Stimulated activated CD4-positive, alpha-beta T cell treated with anti-CD3 and anti-CD28 coated beads, TNF-alpha, amount 100 ng/mL, for 24 hours (primary cell): ENCODE measurements at places on chromosomes 2 and 18.

DNA sequence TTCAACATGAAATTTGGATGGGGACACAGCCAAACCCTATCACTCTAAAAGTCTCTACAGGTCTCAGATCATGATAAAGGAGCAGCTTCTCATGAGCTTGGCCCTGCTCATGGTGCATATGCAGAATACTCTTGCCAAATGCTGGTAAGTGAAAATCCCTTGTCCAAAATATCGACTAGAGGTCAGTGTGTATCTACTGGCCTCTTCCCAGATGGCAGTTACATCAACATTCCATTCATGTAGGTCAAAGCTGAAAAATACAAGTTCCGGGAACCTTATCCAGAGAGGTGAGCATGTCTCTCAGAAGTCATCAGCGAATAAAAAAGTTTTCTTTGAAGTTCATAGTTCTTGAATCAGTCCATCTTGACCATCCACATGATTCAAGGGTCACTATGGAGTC lies 7.6 kb upstream of the NT5C1B start:
- no peak for DNase-seq

DNA sequence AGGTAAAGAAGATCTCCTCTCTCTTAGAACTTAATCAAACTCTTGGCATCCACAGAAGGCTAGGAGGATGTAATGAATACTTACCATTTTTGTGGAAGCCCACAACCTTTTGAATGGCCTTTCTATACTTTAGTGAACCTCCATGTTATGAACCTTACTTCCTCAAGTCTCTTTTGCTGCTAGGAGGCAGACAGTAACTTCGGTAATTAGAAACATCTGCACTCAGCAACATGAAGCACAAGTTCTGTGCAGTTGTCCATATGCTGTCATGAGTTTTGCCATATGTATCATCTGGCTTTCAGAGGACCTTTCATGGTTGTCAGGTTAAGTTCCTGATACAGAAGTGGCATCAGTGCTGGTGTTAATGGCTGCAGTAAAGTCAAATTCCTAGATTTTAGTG lies 50.4 kb downstream of the PDK1 start:
- no peak for DNase-seq

DNA sequence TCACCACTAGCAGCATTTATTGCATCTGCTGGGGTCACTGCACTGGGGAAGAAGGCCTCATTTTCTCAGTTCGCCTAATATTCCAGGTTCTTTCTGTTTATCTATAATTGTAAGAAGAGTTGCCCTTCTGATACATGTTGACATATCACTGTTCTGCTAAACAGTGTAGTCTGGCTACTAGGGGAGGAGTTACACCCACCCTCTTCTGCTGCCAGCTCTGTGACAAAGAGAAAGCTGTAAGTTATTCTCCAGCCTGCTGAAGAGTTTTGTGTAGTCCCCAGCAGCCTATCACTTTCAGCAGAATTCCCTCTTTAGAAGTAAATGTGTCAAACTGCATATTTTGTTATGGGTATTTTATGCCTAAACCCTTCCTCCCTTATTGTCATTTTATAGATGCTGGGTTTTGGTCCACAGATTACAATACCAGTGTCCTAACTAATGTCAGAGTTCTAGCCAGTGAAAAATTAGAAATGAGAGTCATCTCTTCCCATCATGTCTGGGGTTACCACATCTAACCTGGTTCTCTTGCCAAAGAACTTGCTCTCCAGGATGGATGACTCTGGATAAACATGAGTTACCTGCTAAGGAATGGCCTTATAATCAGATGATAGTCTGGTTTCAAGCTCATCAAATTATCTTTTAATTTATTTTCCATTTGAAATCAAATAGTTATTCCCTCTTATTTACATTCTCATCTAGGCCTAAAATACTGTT lies 5.6 kb upstream of the MBOAT2 start:
- DNase-seq, result no peak

DNA sequence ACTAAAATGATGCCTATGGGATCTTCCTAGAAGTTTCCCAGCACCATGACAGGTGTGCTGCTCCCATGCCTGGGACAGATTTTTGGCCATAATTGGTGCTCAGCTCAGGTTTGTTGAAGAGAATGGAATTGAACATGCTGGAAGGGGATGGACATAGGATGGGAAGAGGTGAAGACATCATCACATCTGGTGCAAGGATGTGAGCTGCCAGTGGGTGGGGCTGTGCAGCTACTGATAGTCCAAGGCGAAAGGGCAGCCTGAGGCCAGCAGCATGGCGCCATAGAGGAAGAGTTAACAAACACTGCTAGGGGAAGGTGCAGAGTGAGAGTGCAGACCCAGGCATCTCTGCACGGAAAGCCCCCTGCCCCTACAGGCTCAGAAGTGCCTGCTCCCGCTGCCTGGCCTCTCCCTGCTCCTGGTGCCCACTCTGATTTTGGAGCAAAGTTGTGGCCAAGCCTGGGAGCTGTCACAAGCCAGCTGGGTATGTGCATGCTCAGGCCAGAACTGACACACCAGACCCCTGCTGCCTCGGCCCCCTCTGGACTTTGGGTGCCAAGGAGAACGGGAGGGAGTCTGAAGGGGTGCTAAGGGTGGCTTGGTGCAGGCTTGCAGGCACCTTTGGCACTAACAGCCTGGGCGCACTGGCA lies 178.6 kb downstream of the ZBTB7C start:
- no peak for DNase-seq

GRCh38 chr18:26794230-26795101 lies 71.0 kb downstream of the AQP4 start:
- no peak for DNase-seq

DNA sequence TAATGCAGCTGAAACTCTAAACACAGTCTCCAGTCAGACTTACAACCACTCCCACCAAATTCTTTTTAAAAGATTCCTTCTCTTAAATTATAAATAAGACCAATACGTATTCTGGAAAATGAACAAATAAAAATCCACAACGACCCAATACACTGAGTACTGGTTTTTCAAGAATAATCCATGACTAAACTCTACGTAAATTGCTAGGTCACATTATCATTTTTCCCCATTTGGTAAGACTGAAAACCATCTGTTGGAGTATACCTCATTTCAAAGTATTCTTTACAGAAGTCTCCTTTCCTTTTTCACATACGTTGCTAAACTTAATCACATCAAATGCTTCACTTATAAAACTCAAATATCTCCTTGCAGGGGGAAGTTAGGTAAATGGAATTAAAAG lies 6.0 kb downstream of the ZNF516 start:
- no peak for DNase-seq

DNA sequence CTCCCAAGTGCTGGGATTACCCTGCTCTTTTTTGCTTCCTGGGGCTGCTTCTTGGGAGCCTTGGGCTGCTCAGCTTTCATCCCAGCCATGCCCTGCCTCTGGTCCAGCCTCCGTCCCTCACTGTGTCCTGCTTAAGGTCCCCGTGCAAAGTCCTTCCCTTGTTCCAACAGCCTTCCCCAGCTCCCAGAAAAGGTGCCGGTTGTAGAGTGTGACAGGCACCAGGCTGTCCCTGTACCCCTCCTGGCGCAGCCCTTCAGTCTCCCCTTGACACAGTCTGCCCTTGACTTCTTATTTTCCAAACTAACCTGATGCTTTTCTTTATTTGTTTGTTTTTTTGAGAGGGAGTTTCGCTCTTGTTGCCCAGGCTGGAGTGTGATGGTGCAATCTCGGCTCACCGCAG lies 20.1 kb upstream of the ALPI start:
- DNase-seq, result no peak

GRCh38 chr2:129252781-129253460 lies 726.5 kb upstream of the RAB6C start:
- DNase-seq, result no peak

DNA sequence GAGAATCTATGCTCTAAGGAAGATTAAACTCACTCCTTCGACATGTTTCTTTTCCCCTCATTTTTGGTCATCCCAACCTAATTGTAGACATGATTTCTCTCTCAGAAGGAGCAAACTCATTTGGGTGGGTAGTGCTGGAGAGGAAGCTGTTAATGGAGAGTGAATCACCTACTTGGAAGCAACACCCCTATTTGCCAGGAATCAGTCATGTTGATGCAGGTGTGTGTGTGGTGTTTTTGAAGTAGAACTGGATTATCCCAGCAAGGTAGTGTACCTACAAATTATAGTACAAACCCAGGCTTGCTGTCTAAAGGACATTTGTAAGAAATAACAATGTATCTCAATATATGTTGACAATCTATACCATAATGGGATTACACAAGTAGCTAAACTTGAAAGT lies 186.4 kb downstream of the EPHA4 start:
- no peak for DNase-seq

GRCh38 chr2:85682378-85682777 lies 11.8 kb upstream of the GNLY start:
- no peak for DNase-seq

DNA sequence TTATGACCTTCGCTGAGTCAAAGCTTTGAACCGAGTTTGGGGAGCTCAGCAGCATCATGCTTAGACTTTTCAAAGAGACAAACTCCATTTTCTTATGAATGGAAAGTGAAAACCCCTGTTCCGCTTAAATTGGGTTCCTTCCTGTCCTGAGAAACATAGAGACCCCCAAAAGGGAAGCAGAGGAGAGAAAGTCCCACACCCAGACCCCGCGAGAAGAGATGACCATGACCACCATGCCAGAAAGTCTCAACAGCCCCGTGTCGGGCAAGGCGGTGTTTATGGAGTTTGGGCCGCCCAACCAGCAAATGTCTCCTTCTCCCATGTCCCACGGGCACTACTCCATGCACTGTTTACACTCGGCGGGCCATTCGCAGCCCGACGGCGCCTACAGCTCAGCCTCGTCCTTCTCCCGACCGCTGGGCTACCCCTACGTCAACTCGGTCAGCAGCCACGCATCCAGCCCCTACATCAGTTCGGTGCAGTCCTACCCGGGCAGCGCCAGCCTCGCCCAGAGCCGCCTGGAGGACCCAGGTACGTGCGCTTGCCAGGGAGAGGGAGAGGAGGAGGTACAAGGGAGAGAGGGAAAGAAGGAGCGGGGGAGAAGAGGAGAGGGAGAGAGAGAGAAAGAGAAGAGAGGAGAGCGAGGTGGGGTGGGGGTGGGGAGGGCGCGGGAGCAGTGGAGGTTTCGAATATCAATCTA lies at the start of gene DLX1:
Gene DLX1, plus strand, starts transcription at position 48 of the 700 bp plus-strand sequence. Its CDS starts 171 bp downstream, at position 219.
- no peak for DNase-seq

DNA sequence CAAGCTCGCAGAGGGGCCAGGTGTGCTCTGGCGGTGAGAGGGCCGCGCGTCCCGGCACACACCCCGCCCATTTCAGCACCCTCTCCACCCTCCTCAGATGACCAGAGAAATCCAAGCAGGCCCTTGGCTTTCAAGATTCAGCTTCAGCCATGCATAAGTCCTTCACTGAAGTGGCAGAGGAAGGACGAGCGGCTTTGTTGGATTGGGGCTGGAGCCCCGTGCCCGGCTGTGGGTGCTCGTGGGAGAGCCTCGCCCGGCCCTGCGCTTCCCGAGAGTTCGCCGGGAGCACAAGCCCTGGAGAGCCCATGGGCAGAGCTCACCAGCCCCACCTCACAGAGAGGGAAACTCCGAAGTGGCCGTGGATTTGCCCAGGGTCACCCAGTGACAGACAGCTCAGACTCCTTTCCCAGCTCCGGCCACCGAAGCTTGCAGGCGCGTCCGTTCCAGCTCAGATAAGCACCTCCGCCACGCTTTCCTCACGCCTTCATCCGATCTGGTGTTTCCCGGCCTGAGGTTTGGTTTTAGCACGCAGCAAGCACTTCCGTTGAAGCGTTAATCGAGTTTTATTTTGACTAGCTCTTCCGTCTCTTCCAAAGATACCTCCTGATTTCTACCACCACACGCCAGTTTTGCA lies 45.6 kb upstream of the MTCL1 start:
- DNase-seq, result no peak

GRCh38 chr2:74020702-74021406 lies 36.1 kb downstream of the TET3 start:
- DNase-seq, result no peak

DNA sequence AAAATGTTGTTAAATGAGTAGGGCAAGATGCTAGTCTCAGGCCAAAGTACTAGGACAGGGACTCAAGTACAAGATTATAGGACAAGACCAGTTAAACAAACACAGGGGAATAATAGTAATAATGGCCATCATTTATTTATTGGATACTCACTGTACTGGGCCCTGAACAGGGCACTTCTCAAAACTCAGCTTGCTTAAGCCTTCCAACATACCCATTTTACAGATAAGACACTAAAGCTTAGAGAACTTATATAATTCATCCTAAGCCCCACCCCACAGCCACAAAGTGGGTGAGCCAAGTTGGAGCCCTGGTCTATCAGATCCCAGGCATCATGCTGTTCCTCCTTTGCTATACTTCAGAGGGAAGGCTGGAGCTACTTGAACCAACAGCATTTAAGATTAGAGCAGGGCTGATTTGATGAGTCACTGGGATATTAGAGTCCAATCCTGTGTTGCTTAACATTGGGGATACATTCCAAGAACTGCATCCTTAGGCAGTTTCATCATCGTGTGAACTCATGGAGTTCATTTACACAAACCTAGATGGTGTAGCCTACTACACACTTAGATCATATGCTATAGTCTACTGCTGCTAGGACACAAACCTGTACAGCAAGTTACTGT lies 153.6 kb downstream of the MTCL1 start:
- DNase-seq, result no peak

DNA sequence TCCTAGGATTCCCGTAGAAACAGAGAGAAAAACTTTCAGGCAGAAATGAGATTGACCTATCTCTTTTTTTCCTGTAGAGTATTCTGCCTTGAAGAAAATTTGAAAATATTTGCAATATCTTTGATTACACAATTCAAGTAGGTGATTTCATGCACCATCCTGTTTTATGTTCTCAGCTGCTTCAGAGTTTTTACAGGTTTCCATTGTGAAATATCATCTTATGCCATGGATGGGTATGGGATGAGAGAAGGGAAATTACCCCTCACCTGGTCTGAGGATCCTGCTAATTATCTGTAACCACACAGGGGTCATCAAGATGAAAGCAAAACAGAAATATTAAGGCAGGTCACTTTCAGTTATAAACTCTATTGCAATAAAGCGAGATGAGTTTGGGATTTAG lies 264.8 kb downstream of the TXNL1 start:
- no peak for DNase-seq

DNA sequence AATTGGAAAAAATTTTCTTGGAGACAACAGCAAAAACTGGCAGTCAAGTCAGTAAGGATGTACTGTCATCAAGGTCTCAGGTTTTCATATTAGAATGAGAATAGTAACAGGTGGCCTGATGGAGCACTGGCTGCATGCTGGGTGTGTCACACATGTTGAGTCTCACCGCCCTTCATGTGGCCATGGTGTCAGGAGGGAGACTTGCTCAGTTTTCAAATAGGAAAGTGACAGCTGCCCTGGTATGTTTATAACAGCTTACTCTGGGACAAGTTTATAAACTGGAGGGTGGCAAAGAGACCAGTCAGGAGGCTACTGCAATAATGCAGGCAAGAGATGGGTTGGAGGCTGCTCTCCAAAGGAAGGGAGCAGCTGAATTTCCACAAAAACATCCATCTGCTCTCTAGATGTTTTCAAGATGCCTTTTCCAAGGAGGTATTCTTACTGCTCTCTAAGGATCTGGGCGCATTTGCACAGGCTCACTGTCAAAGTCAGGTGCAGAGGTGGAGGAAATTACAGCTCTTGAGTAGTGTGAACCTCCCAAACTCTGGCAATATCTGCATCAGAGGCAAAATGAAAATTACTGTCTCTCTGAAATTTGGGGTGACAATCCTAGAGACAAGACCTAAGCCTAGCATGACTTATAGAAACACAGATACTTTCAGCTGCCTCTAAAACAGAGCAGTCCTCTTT lies 321.9 kb upstream of the RAB12 start:
- no peak for DNase-seq
